ENCODE measurements at places on chromosomes 12 and 14. TPM values are rescaled to one million over a fixed set of nuclear protein-coding genes. Genes with fewer than 3 reads are reported as not detected.

PLEKHG7 gene
- not detected for total RNA-seq

CACNA1C gene
- 13.9 TPM for total RNA-seq

KRT86 gene
- total RNA-seq = 0.81 TPM

STAC3 gene
- total RNA-seq = 0.40 TPM

SELPLG gene
- 1.7 TPM for total RNA-seq

KRT80 gene
- total RNA-seq = 0.62 TPM

ERBB3 gene
- 3.6 TPM for total RNA-seq

IRAK4 gene
- total RNA-seq = 14.0 TPM

SLC6A15 gene
- 0.13 TPM for total RNA-seq

GLIPR1L1 gene
- total RNA-seq = not detected

KCNA1 gene
- total RNA-seq = not detected

ST8SIA1 gene
- total RNA-seq = 1.2 TPM

DBX2 gene
- not detected for total RNA-seq

SLC5A8 gene
- total RNA-seq = not detected

PPFIA2 gene
- total RNA-seq = 2.6 TPM

DLGAP5 gene
- 24.3 TPM for total RNA-seq

RDH12 gene
- not detected for total RNA-seq

RNU4-1 gene
- total RNA-seq = under 0.01 TPM

ENDOU gene
- 0.40 TPM for total RNA-seq

SRRM4 gene
- not detected for total RNA-seq

TNS2 gene
- 59.5 TPM for total RNA-seq

SLC4A8 gene
- 3.0 TPM for total RNA-seq

TIMELESS gene
- total RNA-seq = 10.3 TPM

WDR89 gene
- 9.0 TPM for total RNA-seq

USP44 gene
- 0.79 TPM for total RNA-seq
